ENCODE measurements at places on chromosomes 13 and 19. TPM values are rescaled to one million over a fixed set of nuclear protein-coding genes. Genes with fewer than 3 reads are reported as not detected.

GRCh38 chr13:24232474-24232873 is 72.0 kb downstream of the SPATA13 start:
- DNase-seq = no peak

DNA sequence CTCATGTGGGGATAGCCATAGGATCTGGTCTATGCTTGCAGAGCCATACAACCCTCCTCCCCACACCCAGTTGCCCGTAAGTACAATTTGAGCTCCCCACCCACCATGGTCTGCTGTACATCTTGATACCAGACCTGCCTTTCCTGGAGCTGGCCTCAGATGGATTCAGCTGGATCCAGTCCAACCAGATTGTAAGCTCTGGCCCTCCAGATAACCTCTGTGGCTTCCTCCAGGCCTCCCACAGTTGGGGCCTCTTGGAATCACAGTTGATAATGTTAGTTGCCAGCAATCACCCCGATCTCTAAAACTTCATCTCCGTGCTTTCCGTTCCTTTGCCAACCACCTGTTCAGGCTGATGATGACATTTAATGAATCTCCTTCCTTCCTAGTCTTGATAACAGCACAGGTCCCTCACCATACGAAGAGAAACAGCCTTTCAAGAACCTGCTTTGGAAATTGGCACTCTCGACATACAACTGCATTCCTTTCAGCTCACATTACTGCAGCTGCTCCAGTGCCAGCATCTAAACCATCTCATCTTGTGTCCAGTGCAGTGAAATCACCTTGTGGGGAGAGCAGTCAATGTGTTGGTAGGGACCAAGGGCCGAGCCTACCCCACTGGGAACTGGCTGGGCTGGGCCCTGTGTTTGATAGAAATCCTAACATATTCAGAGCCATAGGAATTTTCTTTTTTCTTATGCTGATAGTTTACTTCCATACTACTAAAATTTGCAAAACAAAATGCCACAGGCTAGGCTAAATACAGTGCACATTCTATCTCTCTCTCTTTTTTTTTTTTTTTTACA is 15.1 kb upstream of the FOXO1 start:
- DNase-seq = no peak

- DNase-seq = no peak
Observed at GRCh38 chr13:62320129-62321108, 904.8 kb upstream of the PCDH20 start.

DNA sequence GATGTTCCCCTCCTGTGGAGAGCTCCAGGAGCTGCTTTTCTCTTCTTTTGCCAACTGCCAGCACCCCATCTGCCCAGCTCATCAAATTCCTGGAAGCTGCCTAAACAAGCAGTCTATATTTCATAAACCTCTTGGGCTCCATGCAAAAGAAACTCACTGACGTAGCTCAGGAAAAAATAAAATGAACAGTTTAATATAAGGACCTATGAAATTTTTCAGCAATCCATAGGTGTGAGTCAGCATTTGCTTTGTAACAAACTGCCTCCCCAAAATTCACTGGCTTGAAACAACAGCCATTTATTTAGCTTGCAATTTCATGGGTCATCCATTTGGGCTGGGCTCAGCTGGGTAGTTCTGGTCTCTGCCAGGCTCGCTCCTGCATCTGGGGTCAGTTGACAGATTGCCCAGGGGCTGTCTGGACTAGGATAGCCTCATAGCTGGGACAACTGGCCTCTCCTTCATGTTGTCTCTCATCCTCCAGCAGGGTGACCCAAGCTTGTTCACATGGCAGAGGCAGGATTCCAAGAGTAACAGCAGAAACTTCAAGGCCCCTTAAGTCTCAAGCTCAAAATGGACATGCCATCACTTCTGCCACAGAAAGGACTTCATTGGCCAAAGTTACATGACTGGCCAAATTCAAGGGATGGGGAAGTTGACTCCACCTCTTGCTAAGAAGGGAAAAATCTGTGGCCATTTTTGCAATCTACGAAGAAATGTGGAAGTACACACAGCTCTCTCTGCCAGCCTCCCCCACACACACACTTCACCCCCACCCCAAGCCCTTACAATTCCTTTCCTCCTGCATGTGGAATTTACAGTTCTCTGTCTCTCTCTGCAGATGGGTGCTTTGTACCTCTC is 7.9 kb upstream of the PVR start:
- no peak for DNase-seq

DNA sequence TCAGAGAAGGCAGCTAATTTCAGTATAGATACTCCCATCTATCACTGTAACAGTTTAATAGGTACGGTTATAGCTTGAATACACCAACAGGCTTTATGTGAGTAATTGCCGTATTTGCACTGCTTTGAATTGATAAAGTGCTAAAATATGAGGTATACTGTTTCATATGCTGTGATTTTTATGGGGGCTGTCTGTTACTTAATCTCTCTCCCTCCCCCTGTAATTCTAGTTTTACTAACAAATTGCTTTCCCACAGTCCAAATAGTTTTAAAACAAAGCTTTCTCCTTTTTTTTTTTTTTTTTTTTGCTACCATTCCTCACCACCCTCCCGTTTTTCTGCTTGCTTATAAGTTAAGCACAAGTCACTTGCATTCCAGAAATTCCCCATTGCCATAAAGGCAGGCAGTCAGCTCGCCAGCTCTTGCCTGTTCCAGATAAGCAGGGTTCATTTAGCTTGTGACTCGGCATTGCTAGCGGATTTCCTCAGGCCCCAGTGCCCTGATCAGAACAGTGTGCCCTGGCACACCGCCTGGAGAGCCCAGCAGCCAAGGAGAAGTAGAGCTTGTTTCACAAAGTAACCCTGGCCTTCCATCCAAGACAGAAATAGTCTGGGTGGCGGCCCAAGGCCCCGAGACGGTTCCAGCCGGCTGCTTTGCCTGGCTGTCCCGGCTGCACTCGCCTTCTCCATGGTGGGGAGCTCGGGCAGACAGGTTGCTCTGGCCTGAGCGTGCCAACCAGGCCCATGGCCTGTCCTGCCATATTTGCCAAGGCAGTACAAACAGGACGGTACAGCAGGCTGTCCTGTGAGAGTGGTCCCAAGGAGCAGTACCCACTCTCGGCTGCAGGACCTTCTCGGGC is 43.5 kb upstream of the NPAS1 start:
- DNase-seq = peak; percentile 98

DNA sequence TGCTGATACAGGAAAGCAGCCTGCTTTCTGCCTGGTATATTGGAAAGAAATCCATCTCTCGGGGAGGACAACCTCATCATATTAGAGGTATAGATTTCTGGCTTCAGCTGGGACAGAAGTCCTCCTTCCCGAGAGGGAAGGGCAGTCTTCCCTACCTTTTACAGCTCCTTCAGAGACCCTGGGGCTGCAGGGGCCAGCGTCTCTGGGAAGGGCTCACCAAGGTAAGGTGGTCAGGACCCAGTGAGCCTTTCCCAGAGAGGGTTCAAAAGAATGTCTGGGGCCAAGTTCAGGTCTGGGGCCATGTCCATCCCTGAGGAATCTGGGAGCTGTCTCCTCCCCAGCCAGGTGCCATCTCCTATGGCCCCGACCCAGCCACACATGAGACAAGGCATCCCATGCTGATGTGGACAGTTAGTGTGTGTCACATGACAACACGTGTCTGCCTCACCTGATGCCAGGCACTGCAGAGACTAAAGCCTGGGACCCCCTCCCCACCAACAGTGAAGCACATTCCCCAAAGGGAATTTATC is 136.4 kb downstream of the URI1 start:
- peak; percentile 36 for DNase-seq

DNA sequence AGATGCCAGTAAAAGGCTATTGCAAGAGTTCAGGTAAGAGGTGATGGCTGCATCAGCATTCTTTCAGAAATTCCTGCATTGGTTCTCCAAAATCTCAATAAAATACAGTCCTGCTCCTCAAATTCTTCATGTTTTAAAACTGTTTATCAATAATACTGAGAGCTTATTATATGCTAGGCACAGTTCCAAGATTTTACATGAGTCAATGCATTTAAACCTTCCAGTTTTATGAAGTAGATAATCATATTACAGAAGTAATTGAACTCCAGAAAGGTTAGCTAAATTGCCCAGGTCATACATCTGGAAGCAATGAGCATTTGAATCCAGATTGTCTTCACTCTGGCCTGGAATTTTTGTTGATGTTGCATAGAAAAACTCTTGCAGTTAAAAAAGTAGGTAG is 282.9 kb upstream of the SLITRK6 start:
- no peak for DNase-seq

DNA sequence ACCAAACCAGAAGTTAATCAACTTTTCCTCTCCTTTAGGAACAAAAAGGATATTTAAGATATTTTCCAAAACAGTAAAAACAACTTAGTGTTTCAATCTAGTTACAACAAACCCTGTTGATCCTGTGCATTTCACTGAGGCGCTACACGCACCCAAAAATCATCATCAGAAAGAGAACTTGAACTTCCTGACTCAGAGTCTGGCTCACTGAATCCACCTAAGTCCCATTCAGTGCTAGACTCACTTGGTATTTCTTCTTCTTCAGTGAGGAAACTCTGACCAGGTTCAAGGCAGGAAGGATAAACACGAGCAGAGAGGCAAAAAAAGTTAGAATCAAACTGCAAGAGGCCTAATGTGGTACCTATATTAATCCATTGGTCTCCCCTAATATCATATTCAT is 2.2 kb downstream of the KBTBD6 start:
- no peak for DNase-seq

FUT2 gene
- total RNA-seq = not detected

ABCC4 gene
- total RNA-seq = 24.3 TPM

DAND5 gene
- total RNA-seq = 2.0 TPM

DCLK1 gene
- 14.5 TPM for total RNA-seq

PCSK4 gene
- 5.0 TPM for total RNA-seq

ZNF431 gene
- total RNA-seq = 6.4 TPM
